Activated CD4-positive, alpha-beta T cell treated with anti-CD3 and anti-CD28 coated beads, Interleukin-2, amount 50 U/mL, for 24 hours (primary cell): ENCODE measurements at places on chromosomes 7 and 10.

DNA sequence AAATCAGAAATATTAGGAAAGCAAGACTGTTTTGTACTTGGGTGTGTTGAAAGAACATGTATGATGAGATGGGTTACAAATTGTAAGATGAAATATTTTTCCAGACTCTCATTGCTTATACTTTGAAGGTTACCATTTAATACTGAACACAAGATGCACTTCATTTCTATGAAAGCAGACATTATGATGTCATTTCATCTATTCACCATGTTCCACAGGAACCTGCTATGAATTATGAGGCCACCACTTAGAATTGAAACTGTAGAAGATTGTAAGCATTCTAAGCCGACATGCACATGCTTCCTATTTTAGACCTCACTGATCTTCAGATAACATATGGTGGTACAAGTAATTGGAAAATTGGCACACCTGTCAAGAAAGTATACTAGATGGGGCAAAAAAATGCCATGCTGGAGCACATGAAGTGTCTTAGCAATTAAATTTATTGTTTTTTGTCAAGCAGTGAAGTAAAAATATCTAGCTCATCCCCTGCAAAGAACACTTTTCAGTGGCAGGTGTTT, 195.0 kb downstream of the PHF14 start:
- no peak for DNase-seq

- DNase-seq = peak; percentile 57
Measured at GRCh38 chr10:3811291-3811870, 26.4 kb upstream of the KLF6 start.

DNA sequence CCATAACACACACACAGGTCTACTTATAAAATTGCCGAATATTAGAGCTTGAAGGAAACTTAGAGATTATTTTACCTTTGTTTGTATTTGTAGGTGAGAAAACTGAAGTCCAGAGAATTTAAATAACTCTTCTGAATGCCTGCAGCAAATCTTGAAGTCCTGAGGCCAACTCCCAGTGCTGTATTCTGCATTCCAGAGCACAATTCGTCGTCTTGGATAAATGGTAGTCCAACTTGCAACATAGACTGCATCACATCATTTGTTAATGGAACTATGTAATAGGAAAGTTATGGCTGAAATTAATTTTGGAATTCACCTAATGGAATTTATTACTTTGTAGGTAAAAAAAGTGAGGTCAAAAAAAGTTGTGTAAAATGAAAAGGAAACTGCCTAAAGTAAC, 37.3 kb upstream of the SEMA3D start:
- DNase-seq = no peak

DNA sequence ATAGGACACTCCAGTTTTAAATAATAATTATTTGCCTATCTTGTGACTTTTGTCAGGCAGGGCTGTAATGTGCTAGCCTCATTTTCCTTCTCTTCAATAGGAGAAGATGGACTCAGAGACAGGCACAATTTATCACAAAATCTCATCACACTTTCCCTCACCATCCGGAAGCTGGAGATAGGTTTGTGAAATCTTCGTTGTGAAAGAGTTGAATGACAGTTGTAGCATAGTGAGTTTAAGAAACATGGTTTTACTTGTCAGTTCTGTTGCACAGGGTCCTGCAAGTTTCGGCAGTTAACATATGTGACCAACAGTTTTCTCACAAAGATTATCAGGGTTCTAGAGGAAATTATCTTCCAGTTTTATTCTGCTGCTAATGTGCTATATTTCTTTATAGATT, 37.7 kb upstream of the MAP3K8 start:
- no peak for DNase-seq

DNA sequence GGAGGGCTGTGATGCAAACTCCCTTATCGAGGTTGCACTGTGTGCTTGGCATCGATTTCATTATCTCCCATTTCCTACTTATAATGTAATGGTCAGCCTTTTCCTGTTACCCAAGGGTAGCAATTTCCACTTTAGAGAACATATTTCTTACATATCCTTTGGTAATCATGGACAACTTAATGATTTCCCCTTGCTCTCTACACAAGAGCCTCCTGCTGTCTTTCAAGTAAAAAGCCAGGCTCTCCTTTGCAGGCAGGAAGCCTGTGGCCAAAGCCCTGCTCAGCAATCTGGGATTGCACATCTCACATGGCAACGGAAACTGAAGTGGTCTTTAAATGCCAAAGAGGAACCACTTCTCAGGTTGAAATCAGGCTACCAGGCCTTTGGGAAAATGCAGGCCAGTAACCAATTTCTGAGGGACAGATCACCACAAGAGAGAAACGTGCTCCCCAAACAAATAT, 86.7 kb upstream of the IKZF1 start:
- no peak for DNase-seq

DNA sequence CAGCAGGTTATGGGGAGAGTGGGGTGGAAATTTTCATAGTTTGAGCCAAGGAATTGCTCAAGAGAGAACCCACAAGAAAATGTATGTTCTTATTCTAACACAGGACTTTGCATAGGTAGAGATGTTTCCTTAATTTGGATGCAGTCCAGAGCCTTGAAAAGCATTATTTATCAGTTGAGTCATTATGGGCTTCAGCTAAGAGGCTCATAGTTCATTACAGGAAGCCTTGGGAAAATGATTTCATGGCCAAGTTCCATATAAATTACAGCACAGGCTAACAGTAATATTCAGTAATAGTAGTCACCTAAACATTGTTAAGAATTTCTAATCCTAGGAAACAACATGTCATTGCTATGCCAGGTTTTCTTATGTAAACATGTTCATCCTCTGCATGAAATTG, 131.1 kb upstream of the PTPRZ1 start:
- no peak for DNase-seq

GRCh38 chr10:3424111-3424851, 251.7 kb upstream of the PITRM1 start:
- no peak for DNase-seq

- no peak for DNase-seq
Measured at GRCh38 chr7:77903597-77903996, 105.0 kb downstream of the PHTF2 start.
